ENCODE measurements at places on chromosomes 5 and 9.

GRCh38 chr9:84846906-84847305 lies 177.4 kb downstream of the NTRK2 start:
- DNase-seq = no peak

DNA sequence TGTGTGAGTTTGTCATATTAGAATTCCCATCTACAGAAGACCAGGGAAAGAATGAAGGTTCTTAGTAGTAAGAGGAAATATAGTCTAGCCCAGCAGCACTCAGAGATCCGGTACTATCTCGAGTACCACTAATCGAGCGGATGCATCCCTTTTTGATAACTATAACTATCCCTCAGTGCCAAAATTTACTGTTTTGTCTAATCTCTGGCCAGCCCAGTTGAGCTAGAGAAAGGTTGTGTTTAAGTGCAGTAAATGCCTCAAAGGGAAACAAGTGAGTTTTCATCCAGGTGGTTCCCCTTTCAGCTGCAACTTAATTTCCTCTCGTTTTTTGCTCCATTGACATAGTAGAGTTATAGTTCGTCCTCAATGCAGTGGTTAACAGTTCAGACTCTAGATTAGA lies 146.7 kb downstream of the GPBP1 start:
- no peak for DNase-seq

DNA sequence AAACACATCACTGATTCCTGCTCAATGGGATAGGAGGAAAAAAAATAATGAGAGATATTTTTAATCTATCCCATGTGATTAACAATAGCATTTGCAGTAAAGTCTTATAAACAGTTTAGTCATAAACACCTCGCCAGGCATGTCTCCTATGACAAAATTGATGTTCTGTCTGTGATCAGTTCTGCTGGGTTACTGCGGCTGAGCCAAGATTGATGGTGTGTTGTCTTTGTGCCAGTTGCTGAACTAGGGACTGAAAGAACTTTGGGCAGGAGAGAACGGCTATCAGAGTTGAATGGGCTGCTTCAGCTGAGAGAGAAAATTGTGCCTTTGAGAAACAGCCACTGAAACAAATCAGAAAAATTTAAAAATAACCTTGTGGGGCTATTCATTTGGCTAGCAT lies 37.3 kb upstream of the MAMDC2 start:
- no peak for DNase-seq

DNA sequence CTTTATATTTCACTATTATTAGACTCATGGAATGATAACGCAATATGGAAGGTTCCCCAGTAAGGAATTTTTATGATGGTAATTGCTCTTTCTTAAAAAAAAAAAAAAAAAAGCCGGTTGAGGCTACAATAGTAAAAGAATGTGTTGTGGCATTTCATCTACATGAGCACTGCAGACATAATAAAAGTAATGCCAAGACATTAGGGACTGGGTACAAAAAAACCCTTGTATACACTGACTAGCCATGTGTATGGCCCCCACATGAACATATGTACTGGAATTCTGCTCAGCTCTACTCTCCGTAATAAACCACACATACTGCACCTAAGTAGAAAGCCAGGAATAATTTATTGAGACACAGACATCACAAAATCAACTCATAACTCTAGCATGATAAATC lies 218.4 kb downstream of the ADAMTS6 start:
- DNase-seq = no peak

- no peak for DNase-seq
These were observed 83.8 kb upstream of the FAM169A start for GRCh38 chr5:74949976-74950375.

- no peak for DNase-seq
These were observed 35.0 kb upstream of the NCS1 start for GRCh38 chr9:130137081-130137640.

- DNase-seq = no peak
These were observed 587 bp downstream of the OR2Y1 start for GRCh38 chr5:180739271-180739670.

DNA sequence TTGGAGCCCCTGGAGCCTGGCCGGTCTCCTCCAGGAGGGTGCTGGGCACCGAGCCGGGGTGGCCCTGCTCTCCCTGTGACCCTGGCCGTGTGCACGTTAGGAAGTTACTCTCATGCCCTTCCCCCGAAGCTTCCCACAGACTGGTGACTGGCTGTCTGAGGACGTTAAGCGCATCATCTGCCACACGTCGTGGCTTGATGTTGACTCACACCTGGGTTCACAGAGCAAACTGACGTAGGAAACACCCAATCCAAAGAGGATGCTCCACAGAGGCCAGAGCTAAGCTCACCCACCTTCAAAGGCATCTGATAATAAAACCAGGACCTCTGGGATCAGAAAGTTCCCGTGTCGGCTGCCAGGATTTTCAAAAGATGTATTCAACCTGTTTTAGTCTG lies 152.9 kb upstream of the PHYKPL start:
- DNase-seq = no peak

DNA sequence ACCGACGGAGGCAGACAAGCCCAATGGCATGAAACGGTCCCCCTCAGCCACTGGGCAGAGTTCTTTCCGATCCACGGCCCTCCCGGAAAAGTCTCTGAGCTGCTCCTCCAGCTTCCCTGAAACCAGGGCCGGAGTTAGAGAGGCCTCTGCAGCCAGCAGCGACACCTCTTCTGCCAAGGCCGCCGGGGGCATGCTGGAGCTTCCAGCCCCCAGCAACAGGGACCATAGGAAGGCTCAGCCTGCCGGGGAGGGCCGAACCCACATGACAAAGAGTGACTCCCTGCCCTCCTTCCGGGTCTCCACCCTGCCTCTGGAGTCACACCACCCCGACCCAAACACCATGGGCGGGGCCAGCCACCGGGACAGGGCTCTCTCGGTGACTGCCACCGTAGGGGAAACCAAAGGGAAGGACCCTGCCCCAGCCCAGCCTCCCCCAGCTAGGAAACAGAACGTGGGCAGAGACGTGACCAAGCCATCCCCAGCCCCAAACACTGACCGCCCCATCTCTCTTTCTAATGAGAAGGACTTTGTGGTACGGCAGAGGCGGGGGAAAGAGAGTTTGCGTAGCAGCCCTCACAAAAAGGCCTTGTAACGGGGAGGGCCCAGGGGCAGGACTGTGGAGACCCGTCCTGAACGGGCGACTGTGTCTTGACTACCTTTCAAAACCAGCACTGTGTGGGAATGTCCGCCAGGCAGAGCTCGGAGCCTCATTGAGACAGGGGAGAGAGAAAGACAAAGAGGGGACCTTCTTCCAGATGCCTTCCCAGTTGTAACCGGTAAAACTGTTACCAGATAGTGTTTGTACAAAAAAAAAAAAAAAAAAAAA lies 29.9 kb downstream of the CD180 start:
- peak; percentile 37 for DNase-seq

DNA sequence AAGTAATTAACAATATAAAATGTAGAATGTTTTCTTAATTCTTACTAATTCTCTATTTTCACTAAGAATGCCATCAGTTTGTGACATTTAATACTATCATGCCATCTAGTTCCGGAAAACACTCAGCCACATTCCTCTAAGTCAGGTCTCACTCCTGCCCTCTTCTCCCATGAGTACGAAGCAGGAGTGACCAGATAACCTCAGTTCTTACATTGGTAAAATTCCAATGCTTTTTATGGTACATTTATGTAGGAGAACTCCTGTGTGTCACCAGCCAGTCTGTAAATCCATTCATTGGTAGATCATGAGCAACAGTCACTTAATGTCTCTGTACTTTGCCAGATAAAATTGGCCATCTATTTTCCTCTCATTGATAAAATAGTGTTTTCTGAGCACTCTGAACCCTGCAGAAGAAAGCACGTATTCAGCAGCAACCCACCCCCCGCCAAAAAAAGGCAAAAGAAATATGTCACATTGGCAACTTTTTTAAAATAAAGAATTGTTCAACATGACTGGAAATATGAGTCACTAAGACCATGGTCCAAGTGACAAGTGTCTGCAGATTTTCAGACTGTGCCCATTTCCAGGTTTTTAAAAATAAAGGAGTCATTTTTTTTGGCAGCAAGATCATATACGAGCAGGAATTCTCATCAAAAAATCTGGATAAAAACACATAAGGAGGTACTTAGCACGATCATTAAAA lies 11.8 kb downstream of the GLIS3 start:
- no peak for DNase-seq

- DNase-seq = no peak
These were observed 24.4 kb downstream of the RNF145 start for GRCh38 chr5:159184858-159185381.

DNA sequence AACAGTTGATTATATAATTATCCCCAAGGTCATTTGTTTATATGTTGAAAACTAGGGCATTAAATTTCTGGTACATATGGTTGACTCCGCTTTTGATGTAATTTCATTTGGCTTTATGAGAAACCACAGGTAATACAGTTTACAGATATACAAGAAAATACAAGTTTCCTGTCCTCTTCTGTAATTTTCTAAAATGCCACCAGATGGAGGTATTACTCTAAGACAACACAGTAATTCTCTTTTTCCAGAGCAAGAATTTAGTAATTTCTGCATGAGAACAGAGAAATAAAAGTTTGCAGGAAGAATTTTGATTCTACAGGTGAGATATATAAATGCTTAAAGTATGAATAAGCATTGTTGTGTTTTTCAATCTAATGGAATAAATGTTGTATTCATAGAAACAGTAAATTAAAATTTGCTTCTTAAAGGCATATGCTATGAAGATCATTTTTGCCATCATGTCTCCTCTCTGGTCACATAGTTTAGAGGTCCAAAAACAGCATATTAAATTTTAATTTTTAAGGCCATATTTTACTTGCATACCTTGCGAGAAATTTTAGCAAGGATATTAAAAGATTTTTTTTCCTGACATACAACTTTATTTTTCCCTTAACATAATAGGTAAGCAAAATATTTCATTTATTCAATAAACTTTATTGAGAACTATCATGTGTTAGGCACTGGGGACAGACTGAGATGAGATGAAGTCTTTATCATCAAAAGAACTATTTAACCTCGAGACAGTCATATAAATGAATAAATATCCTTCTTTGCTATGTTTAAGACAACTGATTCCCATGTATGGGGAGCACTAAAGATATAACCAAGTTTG lies 22.7 kb downstream of the CHD1 start:
- DNase-seq = no peak

- no peak for DNase-seq
These were observed 102.5 kb upstream of the TNC start for GRCh38 chr9:115220319-115221005.

- no peak for DNase-seq
These were observed 10.4 kb upstream of the NR5A1 start for GRCh38 chr9:124517600-124517999.

DNA sequence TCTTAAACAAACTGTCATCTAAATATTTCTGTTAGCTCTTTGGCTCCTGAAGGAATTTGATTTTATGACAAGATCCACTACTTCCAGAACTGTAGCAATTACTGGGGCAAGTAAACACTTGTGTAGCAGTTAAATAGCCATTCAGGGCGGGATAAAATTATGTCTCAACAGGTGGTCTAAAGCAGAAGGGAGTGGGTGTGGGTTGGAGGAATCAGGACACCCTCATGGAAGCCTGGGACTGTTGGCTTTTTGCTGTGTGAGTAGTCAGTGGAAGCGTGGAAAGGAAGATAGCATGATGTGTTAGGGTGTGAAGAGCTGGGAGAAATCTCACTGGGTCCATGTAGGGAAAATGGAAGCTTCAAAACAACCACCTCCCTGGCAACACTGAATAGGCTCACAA lies 127.1 kb downstream of the FBXL7 start:
- DNase-seq = no peak

DNA sequence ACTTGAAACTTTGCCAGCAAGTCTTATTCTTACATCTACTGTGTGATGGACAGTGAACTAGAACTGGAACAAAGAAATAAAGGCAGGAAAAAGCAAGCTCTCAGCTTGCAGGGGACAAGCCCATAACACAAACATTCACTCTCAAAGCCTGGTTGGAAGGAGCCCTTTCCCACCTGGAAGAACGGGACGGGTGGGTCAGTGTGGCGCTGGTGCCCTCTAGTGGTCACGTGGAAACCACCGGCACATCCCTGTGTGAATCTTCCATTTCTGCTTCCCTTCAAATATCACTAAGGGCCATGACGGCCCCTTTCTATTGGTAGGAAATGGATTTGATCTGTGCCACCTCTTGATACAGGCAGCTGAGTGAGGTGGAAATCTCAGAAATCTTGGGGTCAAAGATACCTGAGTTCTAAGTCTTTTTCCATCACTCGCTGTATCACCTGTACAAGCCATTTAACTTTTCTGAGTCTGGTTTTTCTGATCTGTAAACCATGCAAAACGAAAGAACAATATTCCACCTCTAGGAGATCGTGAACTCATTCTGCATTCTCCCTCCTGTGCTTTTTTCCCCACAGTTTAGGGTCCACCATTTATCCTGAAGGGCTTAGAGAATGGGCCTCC lies 211.6 kb downstream of the MSX2 start:
- DNase-seq = peak; percentile 13

- no peak for DNase-seq
These were observed 7.6 kb downstream of the TSPAN17 start for GRCh38 chr5:176654856-176655255.

DNA sequence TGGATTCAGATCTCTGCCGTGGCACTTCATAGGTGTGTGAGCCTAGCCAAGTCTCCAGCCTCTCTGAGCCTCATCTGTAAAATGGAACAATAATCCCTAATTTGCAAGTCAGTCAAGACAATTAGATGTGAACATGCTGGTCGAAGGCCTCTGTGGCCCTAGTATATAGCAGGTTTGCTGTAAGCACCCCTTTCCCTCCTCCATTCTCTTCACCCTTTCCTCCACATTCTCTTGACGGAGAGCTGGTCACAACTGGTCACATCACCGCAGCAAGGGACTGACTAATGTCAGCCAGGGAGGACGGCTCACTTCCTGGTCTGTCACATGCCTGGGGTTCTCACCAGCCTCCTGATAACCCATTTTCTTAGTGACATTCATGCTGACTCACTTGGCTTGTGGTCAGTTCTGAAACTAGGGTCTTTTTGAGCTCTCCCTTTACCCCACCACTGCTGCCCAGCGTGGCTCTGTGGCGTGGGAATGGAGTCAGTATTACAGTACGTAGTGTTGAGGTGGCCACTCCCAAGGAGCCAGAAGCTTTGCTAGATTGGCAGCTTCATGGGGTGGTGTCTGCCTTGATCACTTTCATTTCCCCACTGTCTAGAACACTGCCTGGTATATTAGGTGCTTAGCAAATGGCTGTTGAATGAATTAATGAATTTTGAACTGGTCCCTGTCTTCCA lies 47.8 kb downstream of the ERGIC1 start:
- DNase-seq = peak; percentile 1

DNA sequence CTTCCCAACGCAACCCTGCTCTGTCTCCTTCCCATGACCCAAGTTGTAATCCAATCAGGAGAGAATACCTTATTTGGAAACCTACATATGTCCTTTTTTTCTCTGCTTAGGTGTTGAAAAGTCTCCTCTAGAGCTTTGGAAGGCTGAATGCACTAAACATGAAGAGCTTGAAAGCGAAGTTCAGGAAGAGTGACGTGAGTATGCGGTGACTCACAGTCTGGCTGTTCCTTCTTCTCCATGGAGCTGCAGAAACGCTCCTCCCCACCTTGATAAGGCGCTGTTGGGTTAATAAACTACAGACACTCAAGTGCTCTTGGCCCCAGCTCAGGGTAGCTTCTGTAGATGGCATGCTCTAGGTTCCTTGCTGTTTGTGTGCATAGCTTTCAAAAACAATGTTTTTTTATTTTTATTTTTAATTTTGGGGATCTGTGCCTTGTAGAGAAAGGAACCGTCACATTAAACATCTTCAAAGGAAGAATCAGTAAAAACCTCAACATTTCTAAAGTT lies 30.7 kb downstream of the RAI14 start:
- no peak for DNase-seq

- no peak for DNase-seq
These were observed 133.7 kb downstream of the SLC28A3 start for GRCh38 chr9:84206801-84207370.

GRCh38 chr9:21081451-21081850 lies 3.7 kb upstream of the IFNB1 start:
- DNase-seq = no peak

- DNase-seq = no peak
These were observed 155.8 kb downstream of the DRD1 start for GRCh38 chr5:175288048-175288621.
